ENCODE measurements at places on chromosomes 1 and 21.
A peak's percentile ranks its signal among the peaks of the same experiment; 100 is the strongest.

GRCh38 chr1:147223740-147224615 is 1.2 kb downstream of the FMO5 start:
- DNase-seq, result no peak

DNA sequence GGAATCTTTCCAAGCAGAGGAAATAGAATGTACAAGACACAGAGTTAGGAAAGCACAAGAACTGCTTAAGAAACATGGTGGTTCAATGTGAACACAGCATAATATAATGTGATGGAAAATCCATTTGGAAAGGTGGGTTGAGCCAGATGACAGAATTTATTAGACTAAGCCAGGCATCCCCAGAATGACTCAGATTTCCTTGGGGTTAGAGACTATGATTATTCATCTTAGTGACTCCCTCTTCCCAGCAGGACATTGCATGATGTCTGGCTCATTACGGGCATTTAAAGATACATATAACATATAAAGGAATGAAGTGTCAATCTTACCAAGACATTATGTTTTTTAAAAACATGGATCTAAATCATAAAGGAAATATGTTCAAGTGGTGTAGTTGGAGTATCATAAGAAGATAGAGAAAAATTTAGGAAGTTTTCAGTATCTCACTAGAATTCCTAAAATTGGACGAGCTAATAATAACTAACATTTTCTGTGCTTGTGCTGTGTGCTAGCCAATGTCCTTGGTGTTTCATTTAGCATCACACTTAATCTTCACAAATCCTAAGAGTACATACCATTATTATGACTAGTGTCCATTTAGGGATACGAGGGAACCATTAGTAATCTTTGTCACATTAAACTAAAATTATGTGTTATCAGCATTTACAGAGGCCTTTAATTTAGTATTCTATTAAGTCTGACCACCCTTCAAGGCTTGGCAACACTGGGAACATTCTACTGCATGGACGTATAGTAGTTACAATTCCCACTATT is 41.0 kb upstream of the ST6GALNAC5 start:
- DNase-seq, result no peak

- no peak for DNase-seq
These were observed 5.8 kb upstream of the KANK4 start for GRCh38 chr1:62325081-62325480.

DNA sequence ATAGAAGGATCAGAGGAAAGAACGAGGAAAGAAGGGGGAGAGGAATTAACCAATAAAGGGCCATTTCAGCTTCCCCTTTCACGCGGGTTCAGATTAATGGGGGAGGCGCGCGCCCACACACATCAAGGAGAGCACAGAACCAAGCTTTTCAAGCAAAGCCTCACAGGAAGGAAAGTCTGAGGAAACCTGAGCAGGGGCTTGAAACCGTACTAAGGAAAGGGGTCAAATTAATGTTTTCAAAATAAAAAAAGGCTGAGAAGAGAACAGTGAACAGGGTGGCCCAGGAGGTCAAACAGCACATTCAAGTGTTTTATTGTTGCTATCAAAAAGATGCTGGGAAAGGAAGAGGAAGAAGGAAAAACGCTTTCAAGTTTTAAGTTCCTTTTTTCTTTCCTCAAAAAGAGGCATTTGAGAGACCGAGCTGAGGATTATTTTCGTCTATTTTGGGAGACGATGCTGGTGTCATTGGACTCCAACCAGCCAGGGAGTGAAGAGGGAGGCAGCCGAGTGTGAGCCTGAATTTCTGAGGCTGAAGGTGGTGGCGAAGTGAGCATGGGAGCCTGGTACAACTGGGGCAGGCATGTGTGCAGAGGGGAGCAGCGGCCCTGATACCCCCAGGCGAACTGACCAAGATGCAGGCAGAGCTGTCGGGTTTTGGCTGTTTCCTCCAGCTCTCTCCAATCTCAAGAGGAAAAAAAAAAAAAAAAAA is 88.4 kb downstream of the PROX1 start:
- no peak for DNase-seq

- no peak for DNase-seq
These were observed 199.4 kb upstream of the EDN2 start for GRCh38 chr1:41683681-41684500.

GRCh38 chr1:87437663-87438295 is 109.1 kb downstream of the LMO4 start:
- no peak for DNase-seq

DNA sequence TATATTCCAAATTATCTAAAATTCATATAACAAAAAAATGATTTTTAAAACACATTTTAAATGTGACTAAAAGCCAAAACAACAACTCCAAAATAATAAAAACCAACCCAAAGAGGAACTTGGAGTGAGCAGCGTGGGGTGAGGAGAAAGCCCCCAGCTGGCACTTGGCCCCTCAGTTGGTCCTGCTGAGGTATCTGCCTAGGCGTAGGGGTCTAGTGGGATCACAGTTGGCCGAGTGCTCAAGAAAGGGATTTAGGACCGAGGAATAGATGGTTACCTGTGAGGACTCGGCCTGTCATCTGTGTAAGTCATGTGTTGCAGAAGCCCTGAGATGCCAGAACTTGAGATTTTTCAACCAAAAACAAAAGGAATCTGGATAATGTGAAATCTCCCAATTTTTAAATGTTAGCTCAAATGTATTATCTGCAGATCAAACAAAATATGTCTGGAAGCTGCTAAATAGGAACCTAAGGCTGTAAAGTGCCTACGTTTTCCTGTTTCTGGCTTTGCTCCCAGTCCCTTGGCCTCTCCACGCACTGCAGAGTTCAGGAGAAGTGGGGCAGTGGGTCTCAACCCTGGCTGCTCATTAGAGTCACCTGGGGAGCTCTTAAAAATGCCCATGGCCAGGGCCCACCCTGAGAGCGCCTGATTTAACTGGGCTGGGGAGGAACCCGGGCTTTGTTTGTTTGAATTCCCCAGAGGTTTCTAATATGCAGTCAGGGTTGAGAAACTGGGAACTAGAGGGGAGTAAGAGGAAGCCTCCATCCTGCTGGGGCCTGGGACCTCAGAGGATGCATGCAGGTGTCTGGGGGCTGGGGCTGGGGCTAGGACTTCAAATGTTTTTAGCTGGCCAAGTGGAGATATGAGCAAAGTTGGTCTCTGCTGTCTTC is 38.5 kb upstream of the LDLRAP1 start:
- no peak for DNase-seq

- DNase-seq, result no peak
These were observed 93.9 kb upstream of the CD34 start for GRCh38 chr1:208004851-208005250.

GRCh38 chr21:18155508-18156193 is 89.0 kb upstream of the CHODL start:
- no peak for DNase-seq

- no peak for DNase-seq
These were observed 46.5 kb downstream of the TUT4 start for GRCh38 chr1:52506349-52506748.

DNA sequence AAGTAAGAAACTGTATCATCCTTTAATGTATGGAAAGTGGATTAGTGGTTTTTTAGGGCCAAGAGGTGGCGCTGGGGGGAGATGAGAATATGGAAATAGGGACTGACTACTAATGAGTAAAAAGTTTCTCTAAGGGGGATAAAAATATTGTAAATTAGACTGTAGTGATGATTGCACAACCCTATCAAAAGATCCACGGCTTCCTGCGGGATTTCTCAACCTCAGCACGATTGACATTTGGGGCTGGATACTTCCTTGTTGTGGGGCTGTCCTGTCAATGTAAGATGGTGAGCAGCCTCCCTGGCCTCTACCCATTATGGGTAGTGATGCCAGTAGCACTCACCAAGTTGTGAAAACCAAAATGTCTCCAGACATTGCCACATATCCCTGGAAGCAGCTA is 36.0 kb upstream of the PRDM2 start:
- DNase-seq, result no peak

GRCh38 chr1:31723828-31724359 is 20.1 kb upstream of the COL16A1 start:
- DNase-seq, result no peak

- DNase-seq, result no peak
These were observed 160.4 kb downstream of the PIK3R3 start for GRCh38 chr1:45971922-45972531.

DNA sequence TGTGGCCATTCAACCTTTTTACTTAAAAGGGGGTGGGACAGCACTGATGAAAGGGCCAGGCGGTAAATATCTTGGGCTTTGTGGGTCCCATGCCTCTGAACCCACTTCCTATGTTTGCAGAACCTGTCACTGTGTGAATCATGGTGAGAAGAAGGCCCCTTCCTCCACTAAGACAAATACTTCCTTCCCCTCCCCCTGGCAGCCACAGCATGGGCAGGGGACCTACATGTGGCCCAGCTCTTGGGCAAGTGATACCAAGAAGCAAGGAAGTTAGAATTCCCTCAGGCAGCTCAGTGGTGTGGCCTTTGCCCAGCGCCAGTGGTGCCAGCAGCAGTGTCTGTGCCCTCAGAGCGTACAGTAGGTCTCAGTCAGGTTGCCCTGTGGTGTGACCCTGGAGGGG is 168.6 kb downstream of the TRIM33 start:
- no peak for DNase-seq

GRCh38 chr1:240888039-240888786 is 276.3 kb upstream of the GREM2 start:
- peak; percentile 1 for DNase-seq

- no peak for DNase-seq
These were observed 269.7 kb downstream of the DYRK1A start for GRCh38 chr21:37636152-37636860.

DNA sequence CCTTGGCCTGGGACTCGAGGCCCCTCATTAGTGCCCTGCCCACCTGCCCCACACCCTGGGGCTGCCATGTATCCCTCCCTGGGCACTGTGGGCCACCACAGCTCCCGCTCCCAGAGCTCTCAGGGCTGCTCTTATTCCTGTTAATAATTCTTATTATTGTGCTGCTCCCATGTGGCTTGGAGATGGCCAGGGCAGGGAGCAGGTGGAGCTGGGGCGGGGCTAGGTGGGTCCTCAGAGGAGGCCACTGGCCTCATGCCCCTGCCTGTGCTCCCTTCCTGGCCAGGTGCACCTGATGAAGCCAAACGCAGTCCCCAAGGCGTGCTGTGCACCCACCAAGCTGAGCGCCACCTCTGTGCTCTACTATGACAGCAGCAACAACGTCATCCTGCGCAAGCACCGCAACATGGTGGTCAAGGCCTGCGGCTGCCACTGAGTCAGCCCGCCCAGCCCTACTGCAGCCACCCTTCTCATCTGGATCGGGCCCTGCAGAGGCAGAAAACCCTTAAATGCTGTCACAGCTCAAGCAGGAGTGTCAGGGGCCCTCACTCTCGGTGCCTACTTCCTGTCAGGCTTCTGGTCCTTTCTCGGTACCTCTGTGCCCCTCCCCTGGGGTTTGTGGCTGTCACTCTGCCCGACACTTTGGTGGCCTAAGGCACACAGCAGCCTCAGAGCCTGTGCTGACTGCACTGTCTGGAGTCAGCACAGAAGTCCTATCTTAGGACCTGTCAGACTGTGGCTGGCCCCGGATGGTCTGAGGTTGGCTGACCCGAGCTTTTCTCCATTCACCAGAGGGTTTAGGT is 34.1 kb downstream of the BMP8A start:
- DNase-seq, result no peak

- DNase-seq, result no peak
These were observed 617.5 kb downstream of the PTPRU start for GRCh38 chr1:29853716-29854330.

DNA sequence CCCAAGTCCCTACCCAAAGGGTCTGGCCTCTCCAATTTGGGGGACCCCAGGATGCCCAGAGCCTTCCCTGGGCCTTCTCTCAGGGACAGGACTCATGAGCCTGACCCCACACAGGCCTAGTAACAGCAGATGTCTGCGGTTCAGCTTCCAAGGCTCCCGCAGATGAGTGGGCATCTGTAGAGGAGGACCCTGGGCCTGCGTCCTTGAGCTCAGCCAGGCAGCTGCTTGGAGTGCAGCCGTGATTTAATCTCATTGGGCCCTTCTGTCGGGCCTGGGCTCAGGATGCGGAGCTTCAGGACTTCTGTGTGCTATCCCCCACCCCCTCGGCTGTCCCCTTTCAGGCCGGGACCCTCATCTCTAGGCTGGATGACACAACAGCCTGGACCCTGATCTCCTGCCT is 35.4 kb downstream of the IGSF21 start:
- DNase-seq, result no peak

- no peak for DNase-seq
These were observed 137.9 kb upstream of the UBE2U start for GRCh38 chr1:64065571-64065970.

GRCh38 chr1:112435448-112435847 is 39.4 kb downstream of the CTTNBP2NL start:
- no peak for DNase-seq

- no peak for DNase-seq
These were observed 21.7 kb downstream of the LRRC8B start for GRCh38 chr1:89546082-89546889.

GRCh38 chr21:19392390-19392789 is 988.8 kb upstream of the TMPRSS15 start:
- DNase-seq, result no peak

DNA sequence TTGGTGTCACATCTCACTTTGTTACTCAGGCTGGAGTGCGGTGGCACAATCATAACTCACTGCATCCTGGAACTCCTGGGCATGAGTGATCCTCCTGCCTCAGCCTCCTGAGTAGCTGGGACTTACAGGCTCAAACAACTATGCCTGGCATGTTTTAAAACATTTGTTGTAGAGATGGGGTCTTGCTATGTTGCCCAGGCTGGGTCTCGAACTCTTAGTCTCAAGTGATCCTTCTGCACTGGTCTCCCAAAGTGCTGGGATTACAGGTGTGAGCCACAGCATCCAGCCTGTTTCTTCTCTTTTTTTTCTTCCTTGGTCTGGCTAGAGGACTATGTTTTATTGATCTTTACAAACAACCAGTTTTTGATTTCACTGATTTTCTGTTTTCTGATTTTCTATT is 64.6 kb downstream of the LHX4 start:
- DNase-seq, result no peak

GRCh38 chr1:201795066-201795465 is 33.9 kb upstream of the IPO9 start:
- DNase-seq, result no peak

GRCh38 chr1:180926164-180926981 is 13.7 kb downstream of the KIAA1614 start:
- no peak for DNase-seq

DNA sequence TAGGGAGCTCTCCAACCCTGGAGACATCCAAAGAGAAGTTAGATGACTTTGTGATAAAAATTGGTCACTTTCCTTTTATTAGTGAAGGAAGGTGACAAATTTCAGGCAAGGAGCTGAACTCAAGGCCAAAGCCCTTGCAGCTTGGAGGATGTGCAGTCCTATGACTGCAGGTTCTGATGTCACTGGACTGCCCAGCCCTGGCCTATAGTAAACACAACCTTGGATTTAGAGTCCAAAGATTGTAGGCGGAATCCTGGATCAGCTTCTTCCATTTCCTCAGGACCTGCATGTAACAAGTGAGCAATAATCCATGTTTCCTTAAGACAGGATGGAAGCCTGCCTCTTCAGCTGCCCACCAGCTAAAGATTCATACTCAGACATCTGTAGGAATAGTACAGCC is 169.3 kb upstream of the ZC3H12A start:
- no peak for DNase-seq

All from activated CD8-positive, alpha-beta memory T cell treated with anti-CD3 and anti-CD28 coated beads for 48 hours (primary cell).